ENCODE measurements at places on chromosomes 2 and 18. TPM values are rescaled to one million over a fixed set of nuclear protein-coding genes. Genes with fewer than 3 reads are reported as not detected.

Gene FOXD4L1
- total RNA-seq = not detected

Gene BOLL
- total RNA-seq = not detected

Gene DYNAP
- not detected for total RNA-seq

Gene ASIC4
- total RNA-seq = 0.31 TPM

Gene FSIP2
- 1.3 TPM for total RNA-seq

Gene CHAC2
- total RNA-seq = 0.80 TPM

Gene MLPH
- total RNA-seq = 25.5 TPM

Gene FSHR
- total RNA-seq = not detected

Gene IKZF2
- 22.1 TPM for total RNA-seq

Gene SLC14A1
- 5.5 TPM for total RNA-seq

Gene SCYGR4
- total RNA-seq = not detected

Gene ANKRD30BL
- not detected for total RNA-seq

Gene CNPPD1
- total RNA-seq = 55.8 TPM

Gene STARD6
- 0.85 TPM for total RNA-seq

Gene EMX1
- total RNA-seq = not detected

Gene RELCH
- 39.9 TPM for total RNA-seq

Gene CPLX4
- total RNA-seq = not detected

Gene CXCR4
- 39.8 TPM for total RNA-seq

Gene APCDD1
- total RNA-seq = 43.1 TPM

Gene CFAP210
- total RNA-seq = 0.40 TPM

Gene IL36A
- total RNA-seq = not detected

Gene NPC1
- total RNA-seq = 77.3 TPM

Gene GPAT2
- total RNA-seq = 11.1 TPM

Gene LRRC30
- total RNA-seq = not detected

Gene THSD7B
- 9.4 TPM for total RNA-seq

Gene IL36G
- total RNA-seq = not detected

Gene GAL3ST2
- total RNA-seq = not detected

Gene RANBP2
- 86.9 TPM for total RNA-seq

Gene TEX44
- not detected for total RNA-seq

Gene XDH
- total RNA-seq = 0.22 TPM

Gene MAP3K19
- total RNA-seq = 0.09 TPM

Gene UGT1A9
- total RNA-seq = not detected

Gene LONRF2
- 11.4 TPM for total RNA-seq

Gene FAP
- total RNA-seq = 10.4 TPM

Gene EPG5
- total RNA-seq = 40.3 TPM

Gene TRABD2A
- 2.1 TPM for total RNA-seq

Gene MGAT4A
- 46.0 TPM for total RNA-seq

Gene EML6
- total RNA-seq = 0.89 TPM

Gene PAPOLG
- 16.2 TPM for total RNA-seq

Gene SOCS6
- total RNA-seq = 26.3 TPM

Gene DLGAP1
- 0.98 TPM for total RNA-seq

Gene SERPINB5
- not detected for total RNA-seq

Gene SERPINB11
- not detected for total RNA-seq
